NCI-H446 (cell line): ENCODE measurements at places on chromosomes 13 and 19.

- DNase-seq: peak; percentile 39
Observed at GRCh38 chr19:44552324-44552723, 22.8 kb upstream of the CEACAM20 start.

DNA sequence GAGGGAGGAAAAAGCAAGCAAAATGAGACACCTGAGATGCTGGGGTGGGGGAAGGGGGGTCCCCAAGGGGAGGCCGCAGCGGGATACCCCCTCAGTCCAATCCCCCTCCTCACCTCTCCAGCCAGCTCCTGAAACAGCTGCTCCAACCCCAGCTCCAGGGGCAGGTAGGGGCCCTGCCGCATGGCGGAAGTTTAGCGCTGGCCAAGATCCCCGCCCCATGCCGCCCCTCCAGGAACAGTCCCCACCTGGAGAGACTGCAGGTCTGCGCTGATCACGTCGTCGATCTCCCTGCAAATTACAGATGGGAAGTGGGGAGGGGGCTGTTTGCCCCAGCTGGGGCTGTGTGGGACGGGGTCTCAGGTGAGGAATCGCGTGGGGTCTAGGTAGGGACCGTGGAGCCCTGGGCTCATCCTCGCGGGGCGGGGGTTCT, 9.0 kb downstream of the CAPN12 start:
- DNase-seq: no peak

DNA sequence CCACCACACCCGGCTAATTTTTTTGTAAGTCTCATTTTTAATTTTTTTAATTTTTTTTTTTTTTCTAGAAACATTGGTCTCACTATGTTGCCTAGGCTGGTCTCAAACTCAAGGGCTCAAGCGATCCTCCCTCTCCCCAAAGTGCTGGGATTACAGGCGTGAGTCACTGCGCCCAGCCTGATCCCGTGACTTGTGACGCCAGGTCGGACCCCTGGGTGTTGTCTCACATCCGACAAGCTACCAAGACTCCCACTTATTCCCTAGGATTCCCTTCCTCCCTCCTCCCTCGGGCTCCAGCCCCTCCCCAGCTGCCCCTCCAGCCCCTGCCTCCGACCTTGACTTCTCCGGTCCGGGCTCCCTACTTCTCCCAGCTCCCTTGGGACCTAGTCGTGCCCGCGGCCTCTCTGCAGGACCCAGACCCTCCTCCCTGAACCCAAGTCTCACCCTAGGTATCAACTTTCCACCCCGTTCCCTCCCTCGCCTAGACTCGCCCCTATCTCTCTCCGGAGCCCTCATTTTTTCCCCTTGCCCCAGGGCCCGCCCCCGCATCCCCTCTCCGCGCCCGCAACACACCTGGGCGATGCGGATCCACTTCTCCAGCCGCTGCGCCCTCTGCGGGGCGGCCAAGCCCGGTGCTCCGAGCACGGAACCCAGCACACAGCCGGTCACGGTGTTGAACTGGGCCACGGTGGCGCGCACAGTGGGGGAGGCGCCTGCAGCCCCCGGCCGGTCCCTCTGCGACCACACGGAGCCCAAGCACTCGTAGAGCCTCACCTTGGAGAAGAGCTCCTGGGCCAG, 13.1 kb downstream of the RGL3 start:
- no peak for DNase-seq

DNA sequence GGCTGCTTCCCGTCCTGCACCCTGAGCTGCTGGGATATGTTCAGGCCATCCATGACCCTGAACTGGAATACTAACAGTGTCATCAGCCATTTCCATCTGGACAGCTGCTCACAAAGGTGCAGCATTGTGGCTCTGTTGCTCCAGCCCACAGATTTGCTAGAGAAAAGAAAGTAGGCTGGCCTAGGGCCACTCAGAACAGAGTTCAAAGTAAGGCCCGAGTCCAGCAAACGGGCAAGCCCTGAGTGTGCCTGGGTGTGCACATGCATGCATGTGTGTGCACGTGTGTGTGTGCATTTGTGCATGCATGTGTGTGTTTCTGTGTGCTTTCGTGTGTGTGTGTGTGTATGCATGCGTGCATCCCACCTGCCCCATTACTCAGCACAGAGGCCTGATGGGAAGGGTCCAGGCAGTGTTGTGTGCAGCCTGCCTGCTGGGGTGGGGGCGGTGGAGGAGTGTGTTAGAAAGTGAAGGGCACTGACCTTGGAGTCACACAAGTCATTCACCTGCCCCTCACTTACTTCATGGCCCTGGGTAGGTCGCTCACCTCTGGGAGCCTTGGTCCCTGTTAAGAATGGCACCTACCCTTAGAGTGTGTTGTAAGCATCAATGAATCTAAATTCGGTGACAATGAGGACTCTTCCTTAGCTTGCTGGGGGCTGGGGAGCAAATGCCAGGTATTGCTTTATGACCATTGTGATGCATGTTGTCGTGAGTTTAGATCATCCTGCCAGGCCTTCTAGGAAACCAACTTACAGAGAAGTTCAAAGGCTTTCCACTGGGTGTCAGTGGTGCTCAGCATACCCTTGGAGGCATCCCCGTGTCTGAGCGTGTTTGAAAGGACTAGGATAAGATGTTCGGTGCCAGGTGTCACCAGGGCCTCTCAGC, 53.2 kb downstream of the GPR12 start:
- peak; percentile 48 for DNase-seq

DNA sequence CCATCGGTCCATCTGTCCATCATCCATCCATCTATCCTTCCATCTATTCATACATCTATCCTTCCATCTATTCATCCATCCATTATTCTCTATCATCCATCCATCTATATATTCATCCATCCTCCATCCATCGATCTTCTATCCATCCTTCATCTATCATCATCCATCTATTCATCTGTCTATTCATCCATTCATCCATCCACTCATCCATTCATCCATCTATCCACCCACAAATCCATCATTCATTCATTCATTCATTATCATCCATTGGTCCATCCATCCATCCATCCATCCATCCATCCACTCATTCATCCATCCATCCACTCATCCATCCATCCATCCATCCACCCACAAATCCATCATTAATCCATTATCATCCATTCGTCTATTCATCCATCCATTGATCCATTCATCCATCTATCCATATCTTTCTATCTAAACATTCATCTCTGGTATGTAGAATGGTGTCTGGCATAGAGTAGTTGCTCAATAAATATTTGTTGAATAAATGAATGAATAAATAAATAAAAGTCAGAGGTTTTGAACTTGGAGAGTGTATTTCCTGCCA, 36.6 kb downstream of the ZNF536 start:
- DNase-seq: no peak

DNA sequence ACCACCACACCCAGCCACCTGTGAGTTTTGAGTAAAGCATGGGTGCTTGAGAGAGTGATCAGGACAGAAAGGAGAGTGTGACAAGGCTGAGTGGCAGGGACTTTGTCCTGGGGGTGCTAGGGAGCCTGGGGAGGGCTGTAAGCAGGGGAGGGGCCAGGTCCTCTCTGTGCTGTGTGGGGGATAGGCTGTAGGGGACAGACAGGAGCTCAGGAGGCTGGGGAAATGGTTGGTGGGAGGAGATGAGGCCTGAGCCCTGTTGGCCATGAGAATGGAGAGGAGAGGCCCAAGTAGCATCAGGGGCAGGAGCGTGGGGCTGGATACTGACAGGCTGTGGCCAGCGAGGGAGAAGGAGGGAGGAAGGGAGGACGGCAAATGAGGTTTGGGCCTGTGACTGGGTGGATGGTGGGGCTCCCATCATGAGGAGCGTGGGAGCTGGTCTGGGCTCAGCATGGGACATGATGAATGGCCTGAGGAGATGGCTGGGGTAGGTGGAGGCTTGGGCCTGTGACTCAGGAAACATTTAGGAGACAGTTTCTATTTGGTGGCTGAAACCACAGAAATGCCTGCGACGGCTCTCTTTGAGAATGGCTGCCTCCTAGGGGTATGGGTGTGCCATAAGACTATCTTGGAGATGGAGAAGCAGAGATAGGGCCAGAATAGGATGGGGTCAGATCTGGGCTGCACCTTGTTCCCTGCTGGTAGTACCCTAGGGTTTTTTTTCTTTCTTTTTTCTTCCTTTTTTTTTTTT, 25.0 kb downstream of the GRIN2D start:
- DNase-seq: no peak

DNA sequence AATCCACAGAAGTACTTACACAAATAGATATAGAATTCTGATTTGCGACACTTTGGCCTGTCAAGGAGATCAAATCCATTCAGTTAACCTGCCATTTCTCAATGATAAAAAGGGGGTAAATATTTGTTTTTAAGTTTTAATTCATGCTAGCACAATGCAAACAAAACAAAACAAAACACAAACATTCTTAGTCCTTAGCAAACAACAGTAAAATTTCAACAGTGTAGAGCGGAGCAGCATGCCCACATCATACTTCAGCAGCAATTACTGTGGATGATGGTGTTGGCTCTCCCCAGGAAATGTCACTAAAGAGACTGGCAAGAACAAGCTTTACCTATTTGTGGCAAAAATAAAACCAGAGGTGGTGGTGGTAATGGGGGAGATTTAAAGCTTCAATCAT, 625.2 kb upstream of the PCDH20 start:
- DNase-seq: no peak

GRCh38 chr19:14889994-14890642, 4.2 kb upstream of the OR7A17 start:
- no peak for DNase-seq

DNA sequence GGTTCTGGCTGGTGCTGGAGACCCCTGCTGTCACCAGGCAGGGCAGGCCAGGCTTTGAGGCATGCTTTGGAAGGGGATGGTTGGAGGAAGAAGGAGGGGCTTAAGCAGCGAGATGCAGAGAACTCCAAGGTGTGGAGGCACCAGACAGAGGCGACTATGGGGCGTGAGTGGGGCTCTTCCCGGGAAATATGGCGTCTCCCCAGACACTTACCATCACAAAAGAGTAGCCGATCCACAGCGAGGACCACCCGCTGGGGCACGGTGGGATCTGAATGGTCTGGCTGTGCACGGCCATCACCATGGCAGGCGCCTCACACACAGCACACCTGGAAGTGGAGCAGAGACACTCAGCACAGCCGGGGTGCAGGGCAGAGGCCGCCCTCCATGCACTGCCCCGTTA, 151.9 kb downstream of the COL4A1 start:
- DNase-seq: no peak

DNA sequence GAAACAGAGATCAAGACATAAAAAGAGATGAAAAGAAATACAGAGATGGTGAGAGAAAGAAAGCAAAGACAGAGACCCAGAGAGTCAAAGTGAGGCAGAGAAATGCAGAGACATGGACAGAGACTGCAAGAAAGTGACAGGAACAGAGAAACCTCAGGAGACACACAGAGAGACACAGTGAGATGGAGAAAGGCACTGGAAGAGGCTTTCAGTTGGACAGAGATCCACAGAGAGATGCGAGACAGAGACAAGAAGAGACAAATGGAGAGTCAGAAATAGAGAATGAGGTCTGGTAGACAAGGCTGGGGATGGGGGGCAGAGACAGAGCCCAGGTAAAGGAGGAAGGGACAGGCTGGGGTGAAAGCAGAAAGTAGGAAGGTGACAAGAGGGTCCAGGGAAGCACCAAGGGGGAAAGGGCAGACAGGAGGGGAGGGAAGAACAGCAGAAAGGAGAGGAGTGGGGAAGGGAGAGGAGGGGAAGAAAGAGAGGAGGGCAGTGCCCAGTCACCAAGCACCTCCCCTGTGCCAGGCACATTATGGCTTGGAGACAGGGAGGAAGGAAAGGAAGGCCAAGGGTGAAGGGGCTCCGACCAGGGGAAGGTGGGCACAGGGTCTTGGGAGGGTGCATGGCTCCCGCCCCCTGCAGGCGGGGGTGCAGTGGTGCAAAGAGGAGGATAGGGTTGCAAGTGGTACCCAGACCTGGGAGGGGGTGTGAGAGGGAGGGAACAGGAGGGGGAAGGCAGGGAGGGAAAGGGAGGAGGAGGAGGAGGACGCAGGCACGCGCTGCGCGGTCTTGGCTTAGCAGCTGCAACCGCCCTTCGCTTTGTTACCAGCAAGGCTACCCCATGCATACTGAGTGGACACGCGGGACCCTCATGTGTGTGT, 38.4 kb downstream of the DEDD2 start:
- DNase-seq: no peak

DNA sequence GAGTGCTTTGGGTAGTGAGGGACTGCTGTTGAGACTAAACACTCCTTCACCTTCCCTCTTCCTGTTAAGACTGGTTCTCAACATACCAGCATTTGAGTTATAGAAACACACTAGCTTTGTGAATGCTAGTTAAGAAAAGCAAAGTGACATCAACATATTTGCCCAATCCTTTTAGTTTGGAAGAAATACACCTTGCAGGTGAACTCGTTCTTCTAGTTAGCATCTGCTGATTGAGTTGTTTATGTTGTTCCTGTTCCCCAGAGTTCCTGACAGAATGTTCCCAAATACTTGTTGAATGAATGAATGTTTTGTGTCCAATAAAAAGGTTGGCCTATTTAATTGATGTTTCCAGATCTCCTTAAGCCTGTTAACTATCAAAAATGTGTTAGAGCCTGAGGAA, 7.1 kb downstream of the LMO7 start:
- DNase-seq: no peak

DNA sequence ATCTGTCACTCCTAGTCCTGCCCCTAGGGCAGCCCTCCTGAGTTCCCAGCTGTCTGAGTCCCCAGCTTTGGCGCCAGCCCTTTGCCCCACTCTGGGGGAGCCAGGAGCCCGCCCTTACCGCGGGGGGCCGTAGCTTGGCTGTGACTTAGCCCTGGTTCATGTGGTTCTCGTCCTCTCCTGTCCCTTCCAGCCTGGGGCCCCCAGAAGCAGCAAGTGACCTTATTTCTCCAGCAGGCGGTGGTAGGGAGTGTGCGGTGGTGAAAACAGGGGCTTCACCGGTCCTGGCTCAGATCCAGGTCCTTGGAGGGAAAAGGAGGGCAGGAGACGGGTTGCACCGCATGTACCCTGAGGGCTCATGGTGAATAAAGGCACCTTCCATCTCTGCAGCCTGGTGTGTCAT, 7.9 kb downstream of the GIPC3 start:
- DNase-seq: no peak

- no peak for DNase-seq
Observed at GRCh38 chr13:106466691-106467426, 68.6 kb downstream of the EFNB2 start.

- DNase-seq: no peak
Observed at GRCh38 chr13:39486758-39487157, 116.2 kb downstream of the LHFPL6 start.

- DNase-seq: peak; percentile 89
Observed at GRCh38 chr19:13861714-13862531, 15.0 kb upstream of the NANOS3 start.

GRCh38 chr19:57016076-57016475, 103.7 kb upstream of the USP29 start:
- DNase-seq: no peak

DNA sequence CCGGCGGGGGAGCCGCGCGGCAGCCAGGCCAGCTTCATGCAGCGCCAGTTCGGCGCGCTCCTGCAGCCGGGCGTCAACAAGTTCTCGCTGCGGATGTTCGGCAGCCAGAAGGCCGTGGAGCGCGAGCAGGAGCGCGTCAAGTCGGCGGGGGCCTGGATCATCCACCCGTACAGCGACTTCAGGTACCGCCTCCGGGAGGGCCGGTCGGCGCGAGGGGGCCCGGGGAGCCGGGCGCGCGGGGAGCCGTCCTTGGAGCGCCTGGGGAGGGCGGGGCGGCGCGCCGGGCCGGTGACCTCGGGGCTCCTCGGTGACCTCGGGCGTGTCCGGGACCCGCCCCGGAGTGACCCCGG, 690 bp downstream of the HCN2 start:
- peak; percentile 56 for DNase-seq
